ENCODE measurements at places on chromosomes 1 and 21.

GRCh38 chr1:10555635-10556429 is 81.1 kb downstream of the PEX14 start:
- no peak for DNase-seq

DNA sequence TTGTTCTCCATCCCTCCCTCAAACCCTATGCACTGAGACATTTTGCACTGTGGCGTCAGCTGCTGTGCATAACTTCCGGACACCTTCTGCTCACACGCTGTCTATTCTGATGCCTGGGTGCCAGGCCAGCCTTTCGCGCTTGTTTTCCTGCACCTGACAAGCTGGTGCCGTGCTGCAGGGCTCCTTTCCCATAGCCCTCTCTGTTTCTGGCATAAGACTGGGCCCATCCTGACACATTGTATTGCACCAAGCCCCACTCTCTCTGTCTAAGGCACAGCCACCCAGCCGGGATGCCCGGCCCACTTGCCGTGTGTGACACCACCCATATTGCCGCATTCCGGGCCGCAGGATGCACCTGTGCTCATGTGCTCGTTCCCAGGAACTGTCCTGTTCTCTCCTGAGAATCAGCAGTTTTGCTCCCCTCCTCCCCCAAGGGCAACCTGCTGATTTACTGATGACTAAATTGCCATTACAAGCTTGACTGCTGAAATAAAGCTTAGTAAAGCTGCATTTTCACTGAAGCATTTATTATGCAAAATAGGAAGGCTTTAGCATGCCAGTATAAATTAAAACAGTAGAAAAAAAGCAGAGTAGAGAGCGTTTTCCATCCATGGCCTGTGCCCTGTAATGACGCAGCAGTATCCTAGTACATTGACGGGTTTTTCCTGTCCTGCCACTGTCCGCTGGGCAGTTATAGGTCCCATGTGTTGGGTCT is 88.0 kb downstream of the CD247 start:
- DNase-seq = no peak

DNA sequence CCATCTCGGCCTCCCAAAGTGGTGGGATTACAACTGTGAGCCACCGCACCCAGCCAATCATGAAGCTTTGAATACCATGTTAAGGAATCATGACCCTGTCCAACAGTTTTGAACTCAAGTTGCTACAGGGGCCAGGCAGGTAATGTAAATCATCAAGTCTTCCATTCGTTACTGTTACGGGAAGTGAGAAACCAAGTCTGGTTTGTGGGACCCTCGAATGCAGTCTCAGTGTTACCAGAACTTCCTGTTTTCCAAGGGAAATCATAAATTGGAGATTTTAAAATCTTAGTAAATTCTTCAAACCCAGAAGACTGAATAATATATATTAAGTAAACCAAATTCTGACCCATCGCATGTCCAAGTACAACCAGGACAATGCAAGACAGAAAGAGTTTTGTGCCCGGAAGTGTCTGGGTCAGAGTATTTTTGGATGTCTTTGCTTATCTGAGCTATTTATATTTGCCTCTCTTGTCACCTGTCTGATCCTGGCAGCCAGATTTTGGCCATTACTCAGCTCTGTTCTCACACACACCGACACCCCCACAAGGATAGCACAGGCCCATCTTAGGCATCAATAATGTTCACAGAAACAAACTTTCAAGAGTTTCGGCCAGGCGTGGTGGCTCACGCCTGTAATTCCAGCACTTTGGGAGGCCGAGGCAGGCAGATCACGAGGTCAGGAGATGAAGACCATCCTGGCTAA is 8.8 kb downstream of the ATP5IF1 start:
- DNase-seq = no peak

DNA sequence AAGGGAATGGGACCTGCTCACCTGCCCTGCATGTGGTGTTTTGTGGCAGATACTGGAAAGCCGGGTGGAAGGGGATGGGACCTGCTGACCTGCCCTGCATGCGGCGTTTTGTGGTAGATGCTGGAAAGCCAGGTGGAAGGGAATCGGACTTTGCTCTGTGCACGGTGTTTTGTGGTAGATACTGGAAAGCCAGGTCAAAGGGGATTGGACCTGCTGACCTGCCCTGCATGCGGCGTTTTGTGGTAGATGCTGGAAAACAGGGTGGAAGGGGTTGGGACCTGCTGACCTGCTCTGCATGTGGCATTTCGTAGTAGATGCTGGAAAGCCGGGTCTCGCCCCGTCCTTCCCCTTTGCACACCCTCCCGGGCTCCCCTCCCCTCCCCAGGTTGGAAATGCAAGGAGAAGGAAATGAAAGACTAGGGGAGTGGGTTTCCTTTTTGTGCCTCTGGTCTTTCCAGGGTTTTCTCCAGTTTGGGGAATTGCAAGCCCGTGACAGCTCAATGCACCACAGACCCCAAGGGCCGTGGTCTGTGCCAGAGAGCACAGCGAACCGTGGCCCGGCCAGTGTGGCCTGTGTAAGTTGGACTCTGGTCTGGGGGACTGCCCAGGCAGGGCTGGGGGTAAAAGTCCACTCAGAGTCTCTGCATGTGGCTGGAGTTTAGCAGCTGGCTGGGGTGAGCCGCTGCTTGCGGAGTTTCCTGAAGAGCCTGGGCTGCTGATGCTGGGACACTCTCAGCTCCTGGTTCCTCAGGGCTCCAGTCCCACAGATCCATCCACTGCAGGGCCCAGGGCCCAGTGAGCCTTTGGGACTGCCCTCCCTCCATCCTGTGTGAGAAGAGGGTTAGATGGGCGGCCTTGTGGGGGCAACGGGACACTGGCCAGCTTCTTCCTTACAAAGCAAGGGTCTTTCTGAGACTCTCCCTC is 105.5 kb downstream of the CRYAA start:
- no peak for DNase-seq

DNA sequence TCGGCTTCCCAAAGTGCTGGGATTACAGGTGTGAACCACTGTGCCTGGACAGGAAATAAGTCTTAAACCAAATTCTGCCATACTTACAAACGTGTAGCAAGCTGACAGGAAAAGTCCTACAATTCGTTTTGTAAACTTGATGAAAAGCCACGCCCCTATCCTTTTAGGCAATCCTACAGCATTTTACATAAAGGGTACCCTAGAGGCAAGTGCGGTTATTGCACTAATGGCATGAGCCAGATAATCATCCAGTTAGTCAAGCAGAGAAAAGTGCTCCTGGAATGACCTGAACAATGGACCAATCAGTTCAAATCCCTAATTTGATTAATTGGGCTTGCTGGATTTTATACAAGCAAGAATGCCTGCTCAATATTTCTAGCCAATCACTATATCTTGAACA is 338.2 kb downstream of the KIF26B start:
- no peak for DNase-seq

All from DMS 273 treated with DMSO at 0.1 percent for 48 hours (cell line).